ENCODE measurements at places on chromosomes 12 and 14. TPM values are rescaled to one million over a fixed set of nuclear protein-coding genes. Genes with fewer than 3 reads are reported as not detected.

The HELB gene
- 0.76 TPM for total RNA-seq

The SLIRP gene
- total RNA-seq: 207 TPM

The PLCZ1 gene
- not detected for total RNA-seq

The FOXM1 gene
- total RNA-seq: 17.4 TPM

The LYZ gene
- total RNA-seq: 7.8 TPM

All from esophagus squamous epithelium (tissue), 5 donors.